ENCODE measurements at places on chromosomes 3 and 15.

- no peak for DNase-seq
Observed at GRCh38 chr3:66411961-66412887, 88.6 kb downstream of the LRIG1 start.

GRCh38 chr15:30036036-30036703 is 46.6 kb upstream of the GOLGA8J start:
- no peak for DNase-seq

DNA sequence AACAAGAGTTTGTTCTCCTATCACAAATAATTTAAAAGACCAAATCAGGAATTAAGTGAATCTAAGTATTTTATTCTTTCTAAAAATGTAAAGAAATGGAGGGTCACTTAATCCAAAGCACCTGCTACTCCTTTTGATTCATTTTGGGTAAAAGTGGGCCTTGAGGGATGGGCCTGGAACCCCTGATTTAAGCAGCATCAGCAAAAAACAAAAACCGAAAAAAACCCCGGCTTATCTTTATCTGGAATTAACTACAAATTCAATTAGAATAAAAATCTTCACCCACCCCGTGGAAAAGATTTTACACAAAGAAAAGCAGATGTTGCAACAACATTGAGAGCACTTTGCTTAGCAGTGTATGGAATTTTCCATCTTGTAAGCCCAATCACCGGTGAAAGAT is 1018.2 kb downstream of the MCTP2 start:
- DNase-seq = no peak

- DNase-seq = no peak
Observed at GRCh38 chr3:159938714-159939113, 49.9 kb upstream of the IL12A start.

DNA sequence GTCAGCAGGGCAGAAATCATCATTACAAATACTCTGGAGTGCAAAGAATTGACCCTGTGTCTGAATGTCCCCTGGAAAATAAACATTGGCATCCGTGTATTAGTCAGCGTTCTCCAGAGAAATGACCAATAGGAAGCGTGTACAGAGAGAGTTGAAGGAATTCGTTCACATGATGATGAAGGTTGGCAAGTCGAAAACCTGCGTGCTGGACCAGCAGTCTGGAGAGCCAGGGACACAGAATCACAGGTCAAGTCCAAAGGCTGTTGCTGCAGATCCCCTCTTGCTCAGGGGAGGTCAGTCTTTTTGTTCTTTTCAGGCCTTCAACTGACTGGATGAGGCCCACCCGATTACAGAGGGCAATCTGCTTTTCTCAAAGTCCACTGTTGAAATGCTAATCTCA is 16.6 kb downstream of the GP9 start:
- no peak for DNase-seq

GRCh38 chr3:179348325-179349013 is 960 bp downstream of the MFN1 start:
- no peak for DNase-seq

GRCh38 chr3:37531066-37531720 is 330.5 kb upstream of the CTDSPL start:
- no peak for DNase-seq

DNA sequence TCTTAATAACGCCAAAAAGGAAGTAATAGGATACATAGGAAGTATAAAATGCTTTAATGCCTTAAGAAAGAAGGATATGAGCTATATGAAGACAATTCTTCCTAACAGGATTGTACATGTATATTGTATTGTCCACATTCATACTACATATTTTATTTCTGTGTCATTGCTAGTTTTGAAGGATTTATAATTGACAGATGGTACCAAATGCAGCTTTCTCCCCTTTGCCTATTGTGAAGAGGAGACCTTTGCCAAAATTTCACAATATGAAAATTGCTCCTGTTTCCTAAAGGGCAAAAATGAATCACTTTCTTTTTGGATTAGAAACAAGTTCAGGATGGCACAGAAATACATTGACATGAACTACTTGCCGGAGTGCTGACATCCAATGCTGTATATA is 34.8 kb upstream of the EOMES start:
- DNase-seq = no peak

DNA sequence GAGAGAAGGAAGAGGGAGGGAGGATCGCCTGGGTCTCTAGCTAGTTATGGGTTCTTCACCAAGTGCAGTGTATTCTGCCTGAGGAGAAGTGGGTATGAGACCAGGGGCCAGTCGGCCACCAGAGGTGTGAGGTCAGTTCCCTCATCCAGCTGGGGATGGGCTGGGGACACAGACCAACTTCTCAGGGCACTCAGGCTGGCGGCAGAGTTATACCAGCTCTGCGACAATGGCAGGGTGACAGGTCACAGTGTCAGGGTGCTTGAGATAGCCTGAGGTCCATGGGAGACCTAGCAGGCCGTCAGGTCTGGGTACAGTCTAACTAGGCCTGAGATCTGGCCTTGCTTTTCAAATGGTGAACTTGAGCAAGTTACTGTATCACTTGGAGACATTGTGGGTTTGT is 31.4 kb upstream of the PLXNA1 start:
- DNase-seq = no peak

DNA sequence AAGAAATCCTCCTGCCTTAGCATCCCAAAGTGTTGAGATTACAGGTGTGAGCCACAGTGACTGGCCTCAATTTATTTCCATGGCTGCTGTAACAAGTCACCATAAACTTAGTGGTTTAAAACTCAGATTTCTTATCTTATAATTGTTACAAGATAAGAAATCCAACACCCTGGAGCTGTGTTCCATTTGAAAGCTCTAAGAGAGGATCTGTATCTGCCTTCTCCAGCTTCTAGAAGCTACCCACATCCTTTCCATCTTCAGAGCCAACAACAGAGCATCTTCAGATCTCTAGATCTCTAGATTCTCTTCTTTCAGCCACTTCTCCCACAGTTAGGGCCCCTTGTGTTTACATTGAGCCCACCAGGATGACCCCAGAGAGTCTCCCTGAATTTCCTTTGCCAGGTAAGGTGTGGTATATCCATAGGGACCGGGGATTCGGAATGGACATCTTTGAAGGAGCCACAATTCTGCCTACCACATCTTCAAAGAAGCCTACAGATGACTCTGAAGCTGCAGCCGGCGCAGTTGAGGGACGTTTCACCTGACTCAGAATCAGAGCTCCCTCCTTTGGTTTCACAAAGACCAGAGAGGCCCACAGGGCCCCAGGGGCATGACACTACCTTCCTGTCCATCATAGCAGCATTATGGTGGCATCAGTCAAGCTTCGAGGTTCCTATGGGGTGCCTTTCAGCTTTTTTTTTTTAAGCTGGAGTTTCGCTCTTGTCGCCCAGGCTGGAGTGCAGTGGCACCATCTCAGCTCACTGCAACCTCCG is 87.0 kb upstream of the IGF1R start:
- no peak for DNase-seq

GRCh38 chr3:109707617-109708016 is 370.3 kb upstream of the DPPA4 start:
- no peak for DNase-seq

DNA sequence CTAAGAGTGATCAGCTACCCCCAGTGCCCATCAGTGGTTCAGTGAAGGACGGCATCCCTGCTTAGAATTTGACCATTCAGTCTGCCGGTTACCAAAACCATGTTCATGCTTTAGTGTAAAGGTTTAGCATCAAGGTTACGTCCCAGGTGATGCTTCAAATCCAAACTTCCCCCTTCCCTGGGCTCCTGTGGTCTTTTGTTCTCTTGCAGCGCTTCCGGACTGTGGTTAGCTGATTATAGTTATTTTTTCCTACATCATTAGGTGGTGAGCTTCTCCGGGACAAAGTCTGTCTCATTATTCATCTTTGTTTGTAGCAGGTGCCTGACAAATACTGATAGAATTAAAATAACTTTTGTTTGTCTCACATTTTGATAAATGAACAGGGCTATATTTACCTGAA is 28.3 kb upstream of the MYZAP start:
- no peak for DNase-seq

DNA sequence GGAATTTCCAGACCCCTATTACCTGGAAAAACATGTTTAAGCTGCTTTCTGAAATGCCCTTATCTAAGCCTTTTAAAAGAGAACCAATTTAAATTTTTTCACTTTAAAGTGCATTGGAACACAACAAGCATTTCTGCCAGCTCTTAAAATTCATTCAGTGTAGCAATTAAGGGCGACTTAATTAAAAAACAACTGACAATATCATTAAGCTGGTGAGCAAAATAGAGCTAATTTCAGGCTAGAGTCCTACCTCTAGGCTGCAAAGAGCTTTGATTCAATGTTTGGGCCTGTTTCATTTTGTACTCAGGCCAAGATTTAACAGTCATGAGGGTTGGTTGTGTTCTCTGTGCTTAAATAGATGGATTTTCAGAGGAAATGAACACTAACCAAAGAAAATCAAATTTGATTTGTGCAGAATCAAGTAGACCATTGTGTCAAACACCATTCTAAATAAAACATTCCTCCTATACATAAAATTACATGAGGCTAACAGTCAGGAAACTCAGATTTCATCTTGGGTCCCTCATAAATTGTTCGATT is 114.6 kb downstream of the TMEM108 start:
- no peak for DNase-seq

GRCh38 chr3:64489361-64490044 is 198.3 kb downstream of the ADAMTS9 start:
- DNase-seq = no peak

- DNase-seq = no peak
Observed at GRCh38 chr3:27535809-27536392, 51.7 kb upstream of the SLC4A7 start.

DNA sequence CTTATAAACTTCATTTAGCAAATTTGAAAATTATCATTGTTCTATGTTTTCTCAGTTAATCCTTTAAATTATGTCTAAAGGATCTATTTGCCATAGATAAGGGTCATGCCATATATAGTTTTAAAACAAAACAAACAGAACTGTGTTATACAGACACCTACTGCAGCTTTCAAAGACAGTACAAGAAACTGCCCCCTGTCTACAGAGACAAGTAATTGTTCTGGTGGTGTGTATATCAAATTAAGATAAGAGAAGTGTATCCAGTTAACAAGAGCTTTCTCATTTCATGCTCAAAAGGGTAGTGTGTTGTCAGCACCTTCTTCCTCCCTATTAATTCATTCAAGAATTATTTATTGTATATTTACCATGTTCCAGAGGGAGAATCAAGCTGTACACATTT is 201.2 kb downstream of the FMN1 start:
- DNase-seq = no peak

DNA sequence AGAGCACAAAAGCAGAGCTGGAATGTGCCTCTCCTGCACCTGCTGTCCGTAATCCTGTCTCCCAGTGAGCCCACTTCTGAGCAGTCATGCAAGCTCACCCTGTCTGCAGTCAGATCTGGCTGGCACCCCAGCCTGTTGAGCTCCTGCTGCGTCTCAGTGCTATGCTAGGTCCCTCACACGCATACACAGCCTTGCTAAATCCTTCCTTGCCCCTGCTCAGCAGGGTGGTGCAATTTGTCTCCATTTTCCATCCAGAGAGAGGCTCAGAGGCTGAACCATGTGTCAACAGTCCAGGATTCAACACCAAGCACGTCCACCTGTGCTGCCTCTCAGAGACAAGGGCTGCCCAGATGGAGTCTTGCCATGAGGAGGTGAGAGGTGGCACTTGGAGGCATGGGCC is 11.0 kb downstream of the POMGNT2 start:
- DNase-seq = no peak

DNA sequence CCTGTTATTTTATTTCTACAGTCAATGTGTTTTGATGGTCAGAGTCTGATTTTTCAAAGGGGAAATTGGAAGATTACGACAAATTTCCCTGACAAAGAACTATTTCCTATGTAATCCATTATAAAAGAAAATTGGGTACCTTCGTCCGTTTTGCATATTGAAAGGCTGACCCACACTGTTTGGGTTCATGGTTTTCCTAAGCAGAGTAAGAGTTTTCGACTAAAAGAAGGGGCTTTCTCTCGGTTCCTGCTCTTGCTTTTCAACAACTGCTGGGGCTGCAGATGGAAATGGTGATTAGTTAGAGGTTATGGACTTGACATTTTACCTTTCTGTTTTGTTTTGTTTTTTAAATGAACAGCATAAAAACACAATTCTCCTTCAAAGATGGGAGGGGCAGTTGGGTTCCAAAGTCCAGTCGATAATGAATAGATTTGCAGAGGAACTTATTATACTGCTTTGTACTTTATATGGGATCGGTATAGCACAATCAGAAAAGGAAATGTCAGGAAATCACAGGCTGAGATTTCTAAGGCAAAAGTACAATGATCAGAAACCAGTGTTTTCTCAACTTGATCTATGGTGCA is 978 bp downstream of the KCNMB2 start:
- DNase-seq = no peak

DNA sequence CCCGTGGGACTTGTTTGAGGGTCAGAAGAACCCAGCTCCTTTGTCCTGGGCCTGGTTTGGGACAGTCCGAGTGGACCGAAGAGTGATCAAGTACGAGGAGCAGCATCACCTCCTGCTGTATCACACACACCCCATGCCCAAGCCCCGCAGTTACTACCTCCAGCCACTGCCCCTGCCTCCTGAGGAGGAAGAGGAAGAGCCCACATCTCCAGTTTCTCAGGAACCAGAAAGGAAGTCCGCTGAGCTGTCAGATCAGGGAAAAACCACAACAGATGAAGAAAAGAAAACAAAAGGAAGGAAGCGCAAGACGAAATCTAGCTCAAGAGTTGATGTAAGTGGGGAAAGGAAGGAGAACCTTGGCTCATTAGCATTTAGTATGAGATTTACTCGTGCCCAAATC is 3.3 kb upstream of the P2RY12 start:
- DNase-seq = no peak

DNA sequence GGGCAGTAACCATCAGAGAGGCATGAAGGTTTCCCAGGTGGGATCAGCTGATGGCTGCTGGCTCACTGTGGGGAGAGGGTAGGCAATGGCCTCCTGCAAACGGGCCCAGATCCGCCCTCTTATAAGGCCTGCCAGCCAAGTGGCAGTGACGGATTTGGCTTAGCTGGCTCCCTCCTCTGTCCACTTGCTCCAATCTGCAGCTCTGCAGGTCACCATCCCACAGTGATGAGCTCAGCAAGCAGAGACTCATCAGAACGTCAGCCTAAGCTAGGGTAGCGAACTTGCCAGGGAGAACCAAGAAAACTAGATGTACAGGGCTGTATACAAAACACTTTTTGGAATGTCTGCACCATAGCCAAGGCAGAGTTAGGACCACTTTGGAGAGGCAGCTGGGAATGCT is 62.8 kb upstream of the DCLK3 start:
- DNase-seq = no peak

- no peak for DNase-seq
Observed at GRCh38 chr15:77578641-77579372, 53.9 kb downstream of the LINGO1 start.

GRCh38 chr15:55700876-55701275 is 42.1 kb downstream of the PRTG start:
- DNase-seq = no peak

Measured in activated gamma-delta T cell treated with anti-CD3 and anti-CD28 coated beads, Interleukin-2, amount 50 U/mL, for 16 hours (primary cell).